ENCODE measurements at places on chromosomes 4 and X.

DNA sequence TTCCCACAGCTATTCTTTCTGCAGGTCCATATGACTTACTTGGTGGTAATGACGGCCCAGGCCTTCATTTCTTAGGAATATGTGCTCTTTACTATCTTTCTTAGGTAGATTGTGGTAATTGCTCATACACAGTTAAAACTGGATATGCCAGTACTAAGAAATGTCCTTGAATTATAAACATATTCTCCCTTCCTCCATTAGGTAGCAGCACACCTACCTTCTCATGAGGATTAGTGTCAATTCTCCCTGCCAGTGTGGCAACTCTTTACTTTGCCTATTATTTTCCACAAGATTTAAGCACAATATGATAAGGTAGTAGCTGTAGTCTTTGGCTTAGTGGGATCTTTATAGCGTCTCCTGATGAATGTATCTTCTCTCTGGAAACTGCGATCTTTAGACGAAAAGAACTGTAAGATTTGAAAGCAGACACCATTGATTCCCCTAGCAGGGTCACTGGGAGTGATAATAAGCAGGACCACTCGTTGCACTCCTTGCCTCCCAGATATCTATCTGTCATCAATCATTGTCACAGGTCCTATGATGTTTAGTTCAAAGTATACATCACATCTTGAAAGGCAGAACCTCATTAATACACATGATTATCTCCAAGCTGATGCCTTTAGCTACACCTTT is 1240.7 kb downstream of the C4orf33 start:
- no peak for DNase-seq

DNA sequence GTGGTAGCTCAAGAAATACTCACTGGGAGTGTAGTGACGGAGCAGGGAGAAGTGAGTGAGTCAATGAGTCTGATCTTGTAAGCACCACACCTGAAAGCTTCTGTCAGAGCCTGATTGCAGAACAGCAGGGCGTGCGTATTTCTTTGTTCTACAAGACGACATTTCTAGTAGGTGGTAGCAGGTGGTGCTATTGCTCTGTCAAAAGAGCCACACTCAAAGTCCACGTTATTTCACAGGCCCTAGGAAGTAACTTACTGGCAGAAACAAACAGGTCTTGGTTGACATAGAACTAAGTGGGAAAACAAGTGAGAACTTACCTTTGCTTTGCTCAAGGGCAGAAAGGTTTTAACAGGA is 46.4 kb upstream of the SPRY1 start:
- no peak for DNase-seq

DNA sequence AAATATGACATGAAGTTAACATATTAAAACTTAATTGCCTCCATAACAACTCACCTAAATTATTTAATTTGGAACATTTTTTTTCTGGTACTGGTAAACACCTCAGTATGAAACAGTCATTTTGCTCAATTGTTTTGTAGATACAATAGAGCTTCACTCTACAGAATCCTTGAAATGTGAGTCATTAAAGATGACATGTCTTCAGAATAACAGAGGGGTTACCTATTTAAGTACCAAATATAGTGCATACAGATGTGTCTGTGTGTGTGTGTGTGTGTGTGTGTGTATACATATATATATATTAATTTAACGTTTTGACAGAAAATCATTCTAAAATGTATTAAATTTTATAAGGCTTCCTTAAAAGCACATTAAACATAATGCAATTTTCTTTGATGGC is 297.6 kb downstream of the INPP4B start:
- DNase-seq: no peak

GRCh38 chrX:131901546-131901945 is 121.6 kb upstream of the STK26 start:
- DNase-seq: no peak

DNA sequence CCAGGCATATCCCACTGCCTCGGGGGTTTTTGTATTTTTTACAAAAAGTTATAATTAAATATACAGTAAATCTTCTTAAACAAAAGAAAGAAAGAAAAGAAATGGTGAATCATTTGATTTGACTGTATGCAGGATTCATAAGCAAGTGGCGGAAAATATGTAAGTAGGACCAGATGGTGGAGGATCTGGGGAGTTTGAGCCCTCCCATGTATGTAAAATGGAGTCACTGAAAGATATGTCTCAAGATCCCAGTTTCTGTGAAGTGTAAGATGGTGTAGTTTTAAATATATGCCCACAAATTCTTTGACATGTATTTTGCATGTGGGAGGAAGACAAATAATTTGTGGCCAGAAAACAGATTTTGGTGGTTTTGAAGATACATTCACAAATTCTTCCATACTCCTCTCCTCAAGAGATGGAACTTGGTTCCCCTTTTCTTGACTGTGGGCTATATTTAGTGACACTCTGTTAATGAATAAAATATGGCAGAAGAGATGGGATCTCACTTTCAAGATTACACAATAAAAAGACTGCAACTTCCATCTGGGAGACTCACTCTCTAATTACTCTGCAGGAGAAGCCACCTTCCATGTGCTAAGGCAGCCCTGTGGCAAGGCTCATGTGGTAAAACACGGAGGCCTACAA is 133.6 kb upstream of the S100G start:
- DNase-seq: no peak

Measured in effector memory CD8-positive, alpha-beta T cell (primary cell).